ENCODE measurements at places on chromosomes 3 and 15. TPM values are rescaled to one million over a fixed set of nuclear protein-coding genes. Genes with fewer than 3 reads are reported as not detected.
A peak's percentile ranks its signal among the peaks of the same experiment; 100 is the strongest.

DNA sequence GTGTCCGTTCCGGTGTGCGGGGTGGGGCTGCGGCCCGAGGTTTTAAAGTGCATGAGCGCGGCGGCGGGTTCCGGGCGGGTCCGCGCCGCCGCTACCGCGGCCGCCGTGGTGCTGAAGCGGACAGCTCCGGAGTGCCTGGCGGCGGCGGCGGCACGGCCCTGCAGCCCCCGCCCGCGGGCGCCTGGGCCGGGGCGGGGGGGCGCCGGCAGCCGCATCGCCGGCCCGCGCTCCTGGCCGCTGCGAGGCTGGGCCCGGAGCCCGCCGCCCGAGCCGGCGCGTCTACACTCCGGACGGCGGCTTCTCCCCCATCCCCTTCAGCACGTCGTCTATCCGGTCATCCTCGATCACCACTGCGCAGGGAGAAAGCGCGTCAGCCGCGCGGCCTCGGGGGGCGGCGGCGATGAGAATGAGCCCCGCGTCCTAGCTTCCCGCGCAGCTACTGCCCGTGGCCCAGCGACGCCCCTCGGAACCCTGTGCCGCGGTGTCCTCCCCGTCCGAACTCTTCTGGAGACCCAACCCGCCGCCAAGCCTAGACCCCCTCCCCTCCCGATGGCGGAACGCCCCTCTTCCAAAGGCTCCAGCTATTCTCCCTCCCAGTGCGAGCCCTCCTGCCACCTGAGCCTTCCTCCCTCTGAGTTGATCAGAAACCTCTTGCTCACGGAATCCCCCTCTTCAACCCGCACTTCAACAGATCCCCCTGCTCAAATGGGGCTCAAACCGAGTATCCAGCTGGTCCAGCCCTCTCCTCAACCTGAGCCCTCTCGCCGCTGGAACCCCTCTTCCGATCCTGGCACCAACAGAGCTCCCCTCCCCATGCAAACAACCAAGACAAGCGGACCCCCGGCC lies 1.3 kb downstream of the CAMK2N2 start:
- peaks cover 23% of the 10 kb centered on the region for H3K4me1 ChIP-seq
- no peak overlapping the region for H3K27ac ChIP-seq
- peaks cover 20% of the 10 kb centered on the region for H3K27me3 ChIP-seq
- peak; percentile 61 for DNase-seq
- no peaks in the 10 kb centered on the region for H3K36me3 ChIP-seq

DNA sequence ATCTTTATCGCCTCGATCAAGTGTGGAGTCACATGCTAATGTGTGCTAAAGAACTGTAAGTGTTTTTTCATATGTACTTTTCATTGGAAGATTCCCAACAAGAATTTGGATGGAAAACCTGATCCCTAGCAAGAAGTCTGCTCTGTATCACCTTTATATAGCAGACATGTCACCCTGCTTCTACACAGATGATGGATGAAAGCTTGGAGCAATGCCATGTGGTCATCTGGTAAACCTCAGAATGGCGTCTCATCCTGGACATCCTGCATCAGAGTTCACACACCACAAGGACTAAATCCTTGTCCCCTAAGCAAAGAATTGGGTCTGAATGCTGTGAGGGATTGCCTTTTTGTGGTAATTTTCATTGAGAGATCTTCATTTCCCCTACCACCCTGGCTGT lies 42.1 kb upstream of the CTDSPL start:
- H3K27ac ChIP-seq: no peak overlapping the region
- no peaks in the 10 kb centered on the region for H3K27me3 ChIP-seq
- no peak overlapping the region for H3K4me3 ChIP-seq

DNA sequence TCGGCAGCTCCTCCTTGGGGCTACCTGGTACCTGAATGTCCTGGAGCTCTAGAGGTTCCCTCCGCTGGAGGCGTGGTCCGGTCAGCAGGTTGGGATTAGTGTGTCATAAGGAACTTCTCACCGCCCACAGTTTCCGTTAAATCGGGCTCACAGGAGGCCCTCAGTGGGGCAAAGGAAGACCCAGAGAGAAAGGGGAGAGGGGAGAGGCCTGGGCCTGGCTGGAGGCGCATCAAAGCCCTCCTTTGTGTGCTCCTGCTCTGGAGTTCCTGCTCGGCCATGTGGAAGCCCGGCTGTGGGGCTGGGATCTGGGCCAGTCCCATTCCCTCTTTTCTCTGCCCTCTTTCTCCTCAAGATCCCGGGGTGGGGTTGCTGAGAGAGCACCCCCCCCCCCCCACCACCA lies at the start of gene RLBP1:
RLBP1 (minus strand) TSS at position 37 of the 400 bp plus-strand sequence. CDS start 2,604 bp downstream, outside the sequence.
- H3K27me3 ChIP-seq: no peaks in the 10 kb centered on the region
- no peak for DNase-seq
- H3K36me3 ChIP-seq: no peaks in the 10 kb centered on the region
- no peak within 1 kb of the TSS for H3K27ac ChIP-seq
- no peaks in the 10 kb centered on the region for H3K4me1 ChIP-seq
- H3K4me3 ChIP-seq: no peak within 1 kb of the TSS

TM4SF18 gene
- total RNA-seq: not detected

DNA sequence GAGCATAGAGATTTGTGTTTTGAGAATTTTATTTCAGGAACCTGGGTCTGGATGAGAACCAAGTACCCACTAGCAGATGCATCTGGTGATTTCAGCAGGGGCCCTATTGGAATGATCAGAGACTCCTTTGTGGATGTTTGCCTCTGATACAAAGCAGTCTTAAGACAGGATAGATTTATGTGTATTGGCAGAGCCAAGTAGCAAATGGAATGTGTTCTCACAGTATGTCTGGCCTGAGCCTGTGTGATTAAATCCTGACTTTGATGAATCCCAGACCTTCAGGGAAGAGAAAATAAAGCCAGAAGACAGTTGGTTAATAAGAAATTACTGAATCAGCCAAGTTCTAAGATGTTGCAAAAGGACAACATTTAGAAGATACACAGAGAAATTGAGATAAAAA lies 755.5 kb upstream of the SEMA6D start:
- H3K4me1 ChIP-seq: no peaks in the 10 kb centered on the region
- H3K36me3 ChIP-seq: no peaks in the 10 kb centered on the region
- no peak overlapping the region for H3K4me3 ChIP-seq
- no peak overlapping the region for H3K27ac ChIP-seq
- H3K27me3 ChIP-seq: no peaks in the 10 kb centered on the region
- DNase-seq: no peak

- no peak for DNase-seq
- H3K4me3 ChIP-seq: no peak overlapping the region
- no peaks in the 10 kb centered on the region for H3K27me3 ChIP-seq
- no peak overlapping the region for H3K27ac ChIP-seq
These were observed 49.0 kb downstream of the LARS2 start for GRCh38 chr3:45437383-45437782.

DNA sequence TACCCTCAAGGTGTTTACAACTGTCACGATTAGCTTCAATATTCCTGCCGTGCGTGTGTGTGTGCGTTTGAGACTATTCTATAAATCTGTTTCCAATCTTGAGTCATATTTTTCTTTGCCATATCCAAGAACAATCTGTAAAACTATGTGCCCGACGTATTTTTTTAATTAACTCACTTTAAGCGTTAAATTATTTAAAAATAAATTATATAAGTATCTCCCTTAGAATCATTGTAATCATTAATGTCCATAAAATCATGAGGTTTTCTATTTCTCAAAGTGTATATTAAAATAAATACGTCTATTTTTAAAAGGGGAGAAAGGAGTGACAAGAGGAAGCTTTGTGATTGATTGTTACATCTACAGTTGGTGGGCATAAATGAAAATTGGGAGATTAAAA lies 2.9 kb downstream of the SETMAR start:
- no peak overlapping the region for H3K4me3 ChIP-seq
- no peak for DNase-seq
- no peak overlapping the region for H3K27ac ChIP-seq
- no peaks in the 10 kb centered on the region for H3K36me3 ChIP-seq

SAMD7 gene
- total RNA-seq: not detected

- no peak overlapping the region for H3K4me3 ChIP-seq
- no peak overlapping the region for H3K27ac ChIP-seq
- no peaks in the 10 kb centered on the region for H3K27me3 ChIP-seq
- peak; percentile 5 for DNase-seq
- H3K4me1 ChIP-seq: peaks cover 6% of the 10 kb centered on the region
These were observed 235.9 kb downstream of the LPP start for GRCh38 chr3:188389711-188390342.

- H3K36me3 ChIP-seq: no peaks in the 10 kb centered on the region
- no peaks in the 10 kb centered on the region for H3K27me3 ChIP-seq
- no peak overlapping the region for H3K27ac ChIP-seq
- no peak overlapping the region for H3K4me3 ChIP-seq
These were observed 8.4 kb upstream of the KLHL24 start for GRCh38 chr3:183626877-183627594.

GRCh38 chr3:161794551-161794950 lies 297.9 kb downstream of the OTOL1 start:
- no peak overlapping the region for H3K27ac ChIP-seq
- H3K4me3 ChIP-seq: no peak overlapping the region
- H3K27me3 ChIP-seq: no peaks in the 10 kb centered on the region
- no peaks in the 10 kb centered on the region for H3K36me3 ChIP-seq
- H3K4me1 ChIP-seq: no peaks in the 10 kb centered on the region
- DNase-seq: no peak

All from CD8-positive, alpha-beta memory T cell (primary cell).